NCI-H1417 treated with DMSO at 0.1 percent for 48 hours (cell line): ENCODE measurements at places on chromosomes 1 and 21.

DNA sequence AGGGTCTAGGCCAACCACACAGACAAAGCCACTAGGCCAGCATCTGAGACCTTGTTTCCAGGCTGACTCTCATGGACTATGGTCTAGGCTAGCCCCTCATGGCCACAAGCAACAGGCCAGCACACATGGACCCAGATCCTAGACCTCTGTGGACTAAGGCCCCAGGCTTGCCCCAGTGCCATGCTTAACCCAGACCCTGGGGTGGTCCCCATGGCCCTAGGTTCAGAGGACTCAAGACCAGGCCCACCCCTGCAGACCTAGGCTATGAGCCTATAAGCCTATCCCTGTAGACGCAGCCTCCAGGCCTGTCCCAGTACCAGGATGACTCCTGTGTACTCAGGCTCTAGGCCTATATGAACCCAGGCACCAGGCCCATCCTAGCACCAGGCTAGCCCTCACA, 1.9 kb upstream of the OR14A2 start:
- DNase-seq: no peak

DNA sequence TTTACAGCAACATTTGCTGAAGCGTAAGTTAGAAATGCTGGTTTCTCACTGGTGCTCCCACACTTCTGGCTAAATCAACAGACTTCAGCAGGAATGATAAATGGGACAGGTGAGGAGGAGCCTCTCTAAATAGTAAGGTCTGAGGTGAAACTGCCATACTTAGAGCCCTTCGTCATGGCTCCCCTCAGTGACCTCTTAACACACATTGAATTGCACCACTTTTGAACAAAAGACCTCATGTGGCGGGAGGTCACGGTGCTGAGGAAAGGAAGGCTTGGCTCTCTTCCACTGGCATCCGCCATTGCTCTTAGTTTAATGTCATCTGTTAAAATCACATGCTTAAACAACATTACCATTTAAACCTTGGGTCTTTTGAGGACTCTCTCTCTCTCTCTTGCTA, 3.4 kb downstream of the MAP3K7CL start:
- DNase-seq: no peak

GRCh38 chr1:7516341-7516740, 254.8 kb upstream of the VAMP3 start:
- no peak for DNase-seq

DNA sequence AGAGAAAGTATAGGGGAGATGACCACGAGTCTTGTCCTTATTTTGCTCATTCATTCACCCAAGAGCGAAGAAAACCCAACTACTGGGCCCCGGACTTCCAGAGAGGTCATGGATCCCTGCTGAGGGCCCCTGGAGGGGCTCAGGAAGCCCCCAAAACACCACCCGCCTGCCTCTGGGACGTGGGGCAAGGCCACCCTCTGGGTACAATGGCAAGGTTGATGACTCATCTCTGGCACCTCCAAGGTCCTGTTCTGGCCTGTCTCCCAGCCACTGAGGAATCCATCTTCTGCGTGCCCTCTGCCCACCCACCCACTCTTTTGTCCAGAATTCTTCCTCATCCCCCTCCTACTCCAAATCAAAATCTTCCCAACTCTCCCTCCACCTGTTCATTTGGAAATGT, 21.3 kb upstream of the PRDM15 start:
- DNase-seq: no peak

GRCh38 chr1:154813300-154813816, 56.7 kb downstream of the KCNN3 start:
- DNase-seq: peak; percentile 85

DNA sequence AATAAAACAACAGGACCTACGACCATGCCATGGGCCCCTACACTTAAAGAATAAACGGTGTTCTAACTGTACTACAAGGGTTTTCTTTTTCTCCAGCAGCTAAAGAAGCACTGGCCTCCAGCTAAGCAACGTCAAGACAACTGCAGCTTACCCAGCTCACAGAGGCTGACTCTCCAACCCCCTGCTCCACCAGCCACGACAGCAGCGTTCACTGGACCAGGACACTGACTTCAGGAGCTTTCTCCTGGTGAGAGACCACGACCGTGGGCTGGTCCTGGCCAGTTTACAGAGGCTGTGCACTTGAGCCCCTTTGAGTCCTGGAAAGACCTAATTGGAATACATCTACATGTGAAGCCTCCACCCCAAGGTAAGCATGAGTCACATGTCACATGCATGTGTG, 39.4 kb downstream of the WNT9A start:
- no peak for DNase-seq

DNA sequence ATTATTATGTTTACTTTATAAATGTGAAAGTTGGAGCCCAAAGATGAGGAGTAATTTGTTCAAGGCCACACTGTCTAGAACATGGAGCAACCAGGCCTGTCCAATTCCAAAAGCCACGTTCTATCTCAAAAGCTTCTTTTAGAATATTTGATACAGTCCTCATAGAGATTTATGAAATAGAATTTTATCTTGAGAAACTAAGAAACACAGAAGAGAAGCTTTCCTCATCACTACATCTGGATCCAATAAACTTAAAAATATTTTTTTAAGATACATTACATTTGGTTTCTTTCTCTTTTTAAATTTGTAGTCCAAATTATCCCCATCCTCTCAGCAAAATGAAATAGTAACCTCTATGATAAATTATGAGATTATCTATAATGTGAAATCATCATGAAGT, 58.9 kb downstream of the DDAH1 start:
- no peak for DNase-seq

DNA sequence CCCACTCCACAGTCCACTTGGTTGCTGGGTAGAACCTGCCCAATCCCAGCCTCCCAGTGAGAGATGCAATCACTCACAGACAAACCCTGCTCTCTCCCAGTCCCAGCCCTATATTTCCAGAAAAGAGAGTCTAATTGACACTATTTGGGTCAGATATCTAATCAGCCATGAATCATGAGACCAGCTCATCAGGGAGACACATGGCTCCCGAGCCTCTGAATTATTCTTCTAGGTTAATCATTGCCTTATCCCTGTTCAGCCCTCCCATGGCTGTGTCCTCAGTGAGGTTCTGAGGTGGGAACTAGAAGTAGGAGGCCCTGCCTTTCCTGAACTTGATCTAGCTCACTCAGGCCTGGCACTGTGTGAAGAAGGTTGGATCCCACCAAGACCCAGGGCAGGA, 49.9 kb upstream of the ZC3H12A start:
- no peak for DNase-seq

DNA sequence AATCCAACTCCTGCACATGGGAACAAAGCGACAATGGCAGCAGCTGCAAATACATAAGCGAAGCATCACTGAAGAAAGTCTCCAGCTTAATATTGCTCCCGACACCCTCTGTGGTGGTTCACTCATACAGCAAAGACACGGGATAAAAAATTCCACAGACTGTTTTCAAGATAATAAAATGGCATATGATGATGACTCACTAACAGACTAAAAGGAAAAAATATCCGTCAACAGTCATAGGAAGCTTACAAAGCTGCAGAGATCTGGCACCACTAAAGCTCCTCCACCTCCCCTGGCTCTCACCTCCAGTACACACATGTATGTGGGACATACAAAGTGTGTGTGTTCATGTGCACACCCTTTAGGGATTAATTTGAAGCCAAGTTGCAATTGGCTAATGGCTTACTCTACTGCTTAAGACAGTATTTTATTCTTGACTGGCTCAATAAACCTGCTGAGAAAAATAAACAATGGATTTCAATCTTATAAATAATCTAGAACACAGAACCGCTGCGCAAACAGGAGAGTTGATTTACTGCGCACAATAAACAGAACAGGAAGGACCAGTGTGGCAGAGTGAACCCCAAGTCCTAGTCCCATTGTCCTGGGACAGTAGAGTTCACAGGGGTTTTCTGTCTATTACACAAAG, 94.4 kb downstream of the SLC45A1 start:
- DNase-seq: no peak

GRCh38 chr1:61975638-61976037, 219.0 kb upstream of the L1TD1 start:
- DNase-seq: no peak

GRCh38 chr1:32780005-32780404, 37.2 kb downstream of the YARS1 start:
- no peak for DNase-seq

- DNase-seq: no peak
Measured at GRCh38 chr1:200905411-200906052, 10.8 kb downstream of the INAVA start.

DNA sequence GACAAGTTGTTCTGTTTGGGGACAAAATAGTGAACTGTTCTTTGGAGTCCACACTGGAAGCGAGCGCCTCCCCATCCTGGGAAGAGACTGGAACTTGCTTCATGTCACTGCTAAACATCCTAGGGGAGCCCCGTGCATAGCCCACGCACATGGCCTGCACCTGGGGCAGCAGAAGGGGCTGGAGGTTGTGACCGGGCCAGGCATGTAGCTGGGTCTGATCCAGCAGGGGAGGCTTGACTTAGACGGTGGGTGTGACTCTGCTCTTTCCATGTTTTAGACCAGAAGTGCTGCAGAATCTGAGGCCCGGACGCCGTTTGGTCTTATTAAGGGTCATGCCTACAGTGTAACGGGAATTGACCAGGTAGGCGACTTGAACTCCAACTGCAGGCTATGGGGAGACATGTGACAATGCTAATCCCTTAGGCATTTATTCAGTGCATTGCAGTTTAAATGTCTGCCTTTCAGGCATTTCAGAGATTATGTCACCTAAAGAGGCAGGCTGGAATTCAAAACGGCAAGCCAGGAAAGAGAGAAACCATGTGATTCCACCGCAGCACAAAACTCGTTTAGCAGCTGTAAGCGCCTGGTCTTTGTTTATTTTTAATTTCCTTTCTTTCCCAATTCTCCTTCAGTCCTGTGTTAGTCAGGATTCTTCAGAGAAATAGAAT, 21.8 kb downstream of the CAPN9 start:
- no peak for DNase-seq

DNA sequence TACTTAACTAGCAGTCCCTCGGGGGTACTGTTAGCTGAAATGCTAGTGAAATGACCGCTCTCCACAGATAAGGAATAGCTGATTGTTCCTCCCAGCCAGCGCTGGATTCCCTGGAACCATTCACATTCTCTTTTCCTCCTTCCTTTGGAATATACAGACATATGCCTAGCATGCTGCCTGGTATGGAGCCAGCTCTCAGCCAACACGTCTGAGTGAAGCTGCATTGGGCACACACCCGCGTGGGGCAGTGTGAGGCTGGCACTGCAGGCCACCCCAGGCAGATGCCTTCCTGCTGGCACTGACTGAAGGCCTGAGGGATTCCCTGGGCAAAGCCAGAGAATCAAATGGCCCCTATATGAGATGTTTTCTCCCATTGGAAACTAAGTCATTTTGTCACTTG, 66.7 kb downstream of the TLR5 start:
- DNase-seq: no peak

- no peak for DNase-seq
Measured at GRCh38 chr1:212700892-212701819, 1.5 kb upstream of the BATF3 start.

GRCh38 chr1:153349363-153350320, 1.0 kb upstream of the PGLYRP4 start:
- no peak for DNase-seq

GRCh38 chr1:202643397-202644218, 66.6 kb downstream of the SYT2 start:
- no peak for DNase-seq

- DNase-seq: no peak
Measured at GRCh38 chr1:209576392-209577197, 6.9 kb upstream of the CAMK1G start.

GRCh38 chr1:73671530-73671929, 526.4 kb downstream of the LRRIQ3 start:
- DNase-seq: no peak

DNA sequence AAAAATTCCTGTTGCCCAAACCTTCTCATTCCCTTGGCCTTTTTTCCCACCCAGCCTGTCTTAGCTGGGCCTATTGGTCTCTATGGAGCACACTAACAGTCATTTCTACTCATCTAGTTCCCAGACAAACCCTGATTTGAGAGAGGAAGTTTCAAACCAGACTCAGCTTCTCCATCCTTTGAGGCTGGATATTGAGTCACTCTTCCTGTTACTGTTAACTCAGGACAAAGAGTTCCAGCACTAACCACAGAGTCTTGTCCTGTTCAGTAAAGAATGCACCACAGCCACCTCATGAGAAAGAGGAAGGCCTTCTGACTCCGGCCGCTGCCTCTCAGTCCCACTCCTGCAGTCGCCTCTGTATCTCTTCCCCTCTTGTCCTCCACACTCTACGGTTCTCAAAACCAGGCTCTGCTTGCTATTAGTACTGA, 137.8 kb downstream of the PTPRC start:
- no peak for DNase-seq

- DNase-seq: no peak
Measured at GRCh38 chr1:24898909-24899439, 31.1 kb downstream of the RUNX3 start.

- no peak for DNase-seq
Measured at GRCh38 chr1:97366984-97367383, 553.9 kb downstream of the DPYD start.

DNA sequence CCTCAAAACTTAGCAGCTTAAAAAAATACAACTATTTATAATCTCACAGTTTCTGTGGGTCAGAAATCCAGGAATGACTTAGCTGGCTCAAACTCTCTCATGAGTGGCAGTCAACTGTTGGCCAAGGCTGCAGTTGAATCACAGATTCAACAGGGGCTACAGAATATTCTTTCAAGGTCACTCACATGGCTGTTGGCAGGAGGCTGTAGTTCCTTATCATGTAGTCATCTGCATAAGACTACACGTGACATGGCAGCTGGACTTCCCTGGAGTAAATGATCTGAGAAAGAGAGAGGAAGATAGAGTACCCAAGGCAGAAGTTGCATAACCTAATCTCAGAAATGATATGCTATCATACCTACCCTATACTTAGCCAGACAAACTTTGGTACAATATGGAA, 75.2 kb upstream of the TSPAN2 start:
- DNase-seq: no peak

GRCh38 chr1:212791261-212791675, 309 bp downstream of the NSL1 start:
- no peak for DNase-seq

DNA sequence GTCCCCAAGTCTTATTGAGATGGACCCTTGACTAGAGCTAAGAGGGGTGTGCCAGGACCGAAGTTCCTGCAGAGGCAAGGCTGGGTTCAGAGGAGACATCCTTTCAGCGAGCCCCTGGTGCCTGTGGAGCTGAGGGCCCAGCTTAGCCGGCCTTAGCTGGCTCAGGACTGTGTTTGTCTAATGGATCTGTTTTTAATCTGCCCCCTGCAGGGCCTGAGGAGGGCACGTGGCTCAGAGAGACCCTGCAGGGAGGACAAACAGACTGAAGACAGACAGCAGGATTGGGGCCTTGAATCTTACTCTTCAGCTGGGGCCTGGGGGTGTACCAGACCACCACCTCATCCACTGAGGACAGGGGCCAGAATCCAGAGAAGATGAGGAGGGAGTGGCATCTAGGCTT, 1.6 kb downstream of the CRABP2 start:
- DNase-seq: no peak

GRCh38 chr1:205348554-205349487, 7.9 kb downstream of the KLHDC8A start:
- no peak for DNase-seq
